ENCODE measurements at places on chromosomes 4 and X. TPM values are rescaled to one million over a fixed set of nuclear protein-coding genes. Genes with fewer than 3 reads are reported as not detected.

- H3K4me3 ChIP-seq, result no peak overlapping the region
- H3K36me3 ChIP-seq, result no peaks in the 10 kb centered on the region
- peak overlapping the region; percentile 64 for H3K27ac ChIP-seq
- H3K4me1 ChIP-seq, result peaks cover 5% of the 10 kb centered on the region
Observed at GRCh38 chr4:2482693-2483092, 13.8 kb downstream of the RNF4 start.

GRCh38 chrX:41033299-41033698 lies 51.9 kb upstream of the USP9X start:
- H3K4me3 ChIP-seq, result no peak overlapping the region
- no peaks in the 10 kb centered on the region for H3K4me1 ChIP-seq
- H3K36me3 ChIP-seq, result no peaks in the 10 kb centered on the region

GRCh38 chr4:113718252-113718651 lies 43.3 kb downstream of the CAMK2D start:
- H3K27me3 ChIP-seq, result no peaks in the 10 kb centered on the region
- H3K4me1 ChIP-seq, result no peaks in the 10 kb centered on the region
- DNase-seq, result no peak
- no peak overlapping the region for H3K27ac ChIP-seq
- no peaks in the 10 kb centered on the region for H3K36me3 ChIP-seq

- H3K4me3 ChIP-seq, result no peak overlapping the region
- no peaks in the 10 kb centered on the region for H3K4me1 ChIP-seq
- peaks cover 1% of the 10 kb centered on the region for H3K27me3 ChIP-seq
- H3K36me3 ChIP-seq, result no peaks in the 10 kb centered on the region
- no peak overlapping the region for H3K27ac ChIP-seq
- no peak for DNase-seq
Observed at GRCh38 chrX:733961-734360, 103.4 kb downstream of the SHOX start.

GRCh38 chrX:20028588-20028987 lies 37.7 kb upstream of the BCLAF3 start:
- no peaks in the 10 kb centered on the region for H3K27me3 ChIP-seq
- no peak overlapping the region for H3K4me3 ChIP-seq
- no peak overlapping the region for H3K27ac ChIP-seq
- no peaks in the 10 kb centered on the region for H3K36me3 ChIP-seq

DNA sequence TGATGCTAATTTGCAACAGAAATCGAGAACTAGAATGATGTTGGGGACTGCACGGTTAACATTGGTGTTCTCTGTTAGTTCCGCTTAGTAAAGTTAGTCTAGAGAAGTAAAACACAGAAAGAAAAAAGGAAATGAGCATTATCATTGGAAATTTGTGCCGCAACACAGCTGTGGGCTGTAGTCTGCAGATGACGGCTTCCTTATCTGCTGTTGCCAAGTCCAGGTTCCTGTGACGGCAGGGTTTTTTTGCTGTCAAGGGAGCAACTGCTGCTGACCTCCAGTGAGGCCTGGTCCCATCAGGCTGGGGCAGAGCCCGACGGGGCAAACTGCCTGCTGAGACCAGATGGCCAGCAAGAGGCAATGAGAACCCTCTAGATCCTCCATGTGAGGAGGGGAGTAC lies 38.9 kb upstream of the PHEX start:
- no peaks in the 10 kb centered on the region for H3K27me3 ChIP-seq
- no peak for DNase-seq
- H3K4me3 ChIP-seq, result no peak overlapping the region
- no peak overlapping the region for H3K27ac ChIP-seq

DNA sequence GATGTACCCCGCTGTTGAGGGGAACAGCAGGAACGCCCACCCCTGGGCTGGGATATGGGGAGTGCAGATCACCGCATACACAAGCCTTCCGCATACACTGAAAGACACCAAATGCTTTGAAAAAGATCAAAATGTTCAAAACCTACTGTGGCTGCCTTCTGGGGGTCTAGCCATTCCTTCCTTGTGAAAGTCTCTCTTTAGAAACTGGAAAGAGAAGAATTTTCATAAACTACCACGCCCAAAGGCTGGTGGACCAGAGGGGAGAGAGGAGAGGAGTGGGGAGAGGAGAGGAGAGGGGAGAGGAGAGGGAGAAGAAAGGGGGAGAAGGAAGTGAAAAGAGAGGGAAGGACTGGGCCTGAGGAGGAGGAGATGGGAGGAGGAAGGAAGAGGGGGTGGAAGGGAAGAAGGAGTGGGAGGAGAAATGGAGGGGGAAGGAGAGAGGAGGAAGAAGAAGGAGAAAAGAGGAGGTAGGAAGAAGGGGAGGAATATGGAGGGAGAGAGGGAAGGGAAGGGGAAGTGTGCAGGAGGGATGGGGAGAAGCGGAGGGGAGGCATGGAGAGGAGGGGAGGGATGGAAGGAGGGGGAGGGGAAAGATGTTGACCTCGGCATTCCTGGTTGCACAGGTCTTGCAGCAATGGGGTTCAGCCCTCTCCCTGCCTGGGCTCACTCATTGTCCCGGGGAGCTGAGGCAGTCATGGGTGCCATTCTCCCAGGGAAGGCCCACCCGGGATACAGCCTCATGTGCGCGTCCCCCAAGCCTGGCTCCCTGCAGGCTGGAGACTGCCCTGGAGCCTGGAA lies 5.5 kb upstream of the HMX1 start:
- no peaks in the 10 kb centered on the region for H3K4me1 ChIP-seq
- H3K4me3 ChIP-seq, result no peak overlapping the region
- no peak for DNase-seq

DNA sequence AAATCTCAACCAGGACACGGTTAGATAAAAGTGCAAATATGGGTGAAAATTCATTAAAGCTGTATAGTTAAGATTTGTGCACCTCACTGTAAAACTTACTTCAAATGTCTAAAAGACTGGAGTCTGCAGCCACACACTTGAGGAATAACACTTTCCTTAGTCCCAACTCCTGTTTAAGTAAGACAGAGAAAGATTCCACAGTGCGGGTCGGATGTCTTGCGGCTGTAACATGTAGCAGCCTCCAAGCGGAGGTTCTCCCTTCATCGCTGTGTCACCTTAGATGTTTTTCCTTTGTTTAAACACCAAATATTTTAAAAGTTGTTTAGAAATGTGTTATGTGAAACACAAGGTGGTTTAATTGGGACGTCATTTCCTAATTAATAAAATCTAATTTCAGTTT lies 905 bp upstream of the MAEA start:
- no peak for DNase-seq
- peak overlapping the region; percentile 84 for H3K4me3 ChIP-seq
- H3K27me3 ChIP-seq, result no peaks in the 10 kb centered on the region
- H3K4me1 ChIP-seq, result peaks cover 12% of the 10 kb centered on the region

CTAG2 gene
- total RNA-seq, result not detected
